ENCODE measurements at places on chromosomes 5 and 9.

- no peak for DNase-seq
Observed at GRCh38 chr5:57128325-57128724, 45.5 kb upstream of the GPBP1 start.

DNA sequence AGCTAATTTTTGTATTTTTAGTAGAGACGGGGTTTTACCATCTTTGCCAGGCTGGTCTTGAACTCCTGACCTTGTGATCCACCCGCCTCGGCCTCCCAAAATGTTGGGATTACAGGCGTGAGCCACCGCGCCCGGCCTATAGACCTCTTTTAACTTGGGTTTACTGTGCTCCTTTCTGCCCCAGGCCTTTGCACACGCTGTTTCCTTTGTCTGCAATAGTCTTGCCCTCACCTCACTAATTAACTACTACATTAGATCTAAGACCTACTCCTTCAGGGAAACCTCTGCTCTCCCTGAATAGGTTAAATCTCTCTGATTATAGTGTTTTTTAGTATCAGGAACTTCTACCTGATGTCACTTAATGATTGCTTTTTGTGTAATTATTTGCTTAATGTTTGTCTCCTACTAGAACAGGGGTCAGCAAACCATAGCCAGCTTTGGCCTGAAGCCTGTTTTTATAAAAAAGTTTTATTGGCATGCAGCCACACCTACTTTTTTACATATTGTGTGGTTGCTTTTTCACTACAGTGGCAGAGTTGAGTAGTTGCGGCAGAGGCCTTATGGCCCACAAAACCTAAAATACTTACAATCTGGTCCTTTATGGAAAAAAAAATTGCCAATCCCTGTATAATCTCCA lies 31.2 kb upstream of the TLE1 start:
- no peak for DNase-seq

DNA sequence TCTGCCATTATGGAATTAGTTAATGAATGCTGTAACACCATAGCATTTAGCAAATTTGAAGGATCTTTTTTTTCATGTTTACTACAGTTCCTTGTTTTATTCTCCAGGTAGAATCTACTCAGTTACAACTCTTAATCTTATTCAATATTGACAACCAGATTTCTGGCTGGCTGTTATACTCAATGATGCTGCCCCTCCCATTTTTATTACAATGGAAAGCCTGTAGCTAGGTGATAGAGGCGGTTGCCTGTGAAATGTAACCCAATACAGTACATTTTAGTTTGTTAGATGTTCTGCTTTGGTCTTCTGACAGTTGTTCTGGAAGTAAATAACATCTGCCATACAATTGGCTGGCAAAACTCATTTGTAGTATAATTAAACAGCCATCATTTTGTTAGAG lies 294.2 kb downstream of the DMRTA1 start:
- DNase-seq: no peak

DNA sequence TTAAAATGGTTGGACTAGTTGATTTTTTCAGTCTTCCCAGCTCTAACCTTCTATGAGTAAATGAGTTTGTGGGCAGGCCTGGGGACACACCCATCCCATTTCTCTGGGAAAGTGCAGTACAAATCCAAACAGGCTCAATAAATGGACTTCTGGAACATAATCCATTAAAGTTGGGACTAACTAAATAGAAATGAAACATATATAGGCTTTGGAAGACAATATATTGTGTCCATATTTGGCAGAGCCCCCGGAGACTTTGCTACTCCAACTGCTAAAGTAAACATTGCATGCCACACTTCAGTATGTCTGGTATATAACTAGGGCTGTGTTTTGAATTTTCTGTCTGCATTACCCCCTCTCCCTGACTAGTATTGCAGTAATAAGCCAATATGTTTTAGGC lies 191.4 kb upstream of the DAB2 start:
- no peak for DNase-seq

DNA sequence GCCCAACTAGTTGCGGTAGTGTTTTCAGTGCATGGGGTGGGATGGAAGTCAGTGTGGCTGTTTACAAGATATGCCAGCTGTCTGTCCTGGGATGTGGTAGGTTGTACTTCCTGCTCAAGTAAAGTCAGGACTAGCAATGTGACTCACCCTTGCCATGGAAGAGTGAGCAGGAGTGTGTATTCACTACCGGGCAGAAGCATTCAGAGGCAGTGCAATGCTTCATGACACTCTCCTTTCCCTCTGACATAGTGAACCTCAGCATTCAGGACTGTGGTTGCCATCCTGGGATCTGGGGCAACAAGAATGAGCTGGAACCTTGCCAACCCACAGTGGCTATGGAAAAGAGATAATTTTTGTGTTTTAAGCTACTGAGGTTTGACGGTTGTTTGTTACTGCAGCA lies 68.9 kb downstream of the BOD1 start:
- DNase-seq: no peak

DNA sequence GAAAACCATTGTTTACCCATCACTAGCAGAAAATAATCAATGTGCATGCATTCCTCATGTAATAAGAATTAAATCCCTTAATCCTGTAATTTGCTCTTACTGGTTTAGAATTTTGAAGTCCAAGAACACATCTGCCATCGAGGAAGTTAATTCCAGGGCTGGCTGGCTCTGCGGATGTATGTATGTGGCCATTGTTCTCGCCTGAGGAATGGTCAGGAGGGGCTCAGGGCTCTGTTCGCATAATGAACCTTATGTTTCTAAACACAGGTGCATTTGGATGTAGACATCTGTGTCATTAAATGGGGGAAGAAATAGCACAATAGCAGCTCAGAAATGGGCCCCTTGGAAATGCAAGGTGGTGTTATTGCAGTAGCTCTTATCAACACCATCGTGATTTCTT lies 148.6 kb upstream of the GAS1 start:
- no peak for DNase-seq

GRCh38 chr5:74560245-74560644 lies 80.3 kb downstream of the ENC1 start:
- DNase-seq: no peak

DNA sequence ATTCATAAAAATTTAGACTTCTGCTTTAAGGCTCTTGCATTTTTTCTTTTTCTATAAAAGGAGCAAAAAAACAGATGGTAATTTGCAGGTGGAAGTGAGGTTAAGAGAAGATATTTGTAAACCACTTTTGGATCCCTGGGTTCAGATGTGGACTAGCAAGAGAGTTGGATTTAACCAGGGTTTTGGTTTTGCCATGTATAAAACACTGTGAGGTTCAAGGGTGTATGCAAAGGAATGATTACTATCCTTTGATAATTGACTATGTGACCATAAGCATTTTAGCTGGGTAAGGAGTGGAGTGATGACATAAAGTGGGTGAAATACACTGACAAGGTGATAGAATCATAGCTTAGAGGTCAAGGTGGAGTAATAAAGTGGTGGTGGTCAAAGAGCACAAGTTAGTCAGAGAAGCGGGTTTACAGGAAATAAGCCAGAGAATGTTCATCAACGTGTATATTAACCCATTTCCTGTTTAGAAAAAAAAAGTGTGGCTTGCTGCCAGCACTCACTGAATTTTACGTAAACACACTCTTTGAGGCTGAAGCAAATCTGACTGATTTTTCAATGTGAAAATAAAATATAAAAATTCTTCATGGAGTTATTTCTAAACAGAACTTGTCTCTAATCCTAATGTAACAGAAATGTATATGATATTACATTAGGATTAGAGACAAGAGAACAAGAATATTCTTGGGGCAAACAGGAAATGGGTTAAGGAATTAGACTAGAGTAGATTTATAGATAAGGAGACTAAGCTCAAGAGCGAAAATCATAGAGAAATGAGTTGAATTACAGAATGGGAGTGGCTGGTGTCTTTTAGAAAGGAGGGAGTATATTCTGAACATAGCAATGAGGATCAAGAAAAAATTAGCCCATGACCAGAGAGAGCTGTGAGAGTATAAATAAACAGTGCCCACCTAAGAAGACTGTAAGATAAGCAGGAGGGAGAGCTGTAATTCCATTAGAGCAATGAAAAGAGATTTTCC lies 74.5 kb downstream of the CDKN2A start:
- no peak for DNase-seq

- DNase-seq: no peak
Observed at GRCh38 chr9:6894135-6894534, 136.4 kb downstream of the KDM4C start.

- peak; percentile 39 for DNase-seq
Observed at GRCh38 chr9:112655668-112656067, 62.2 kb downstream of the INIP start.

DNA sequence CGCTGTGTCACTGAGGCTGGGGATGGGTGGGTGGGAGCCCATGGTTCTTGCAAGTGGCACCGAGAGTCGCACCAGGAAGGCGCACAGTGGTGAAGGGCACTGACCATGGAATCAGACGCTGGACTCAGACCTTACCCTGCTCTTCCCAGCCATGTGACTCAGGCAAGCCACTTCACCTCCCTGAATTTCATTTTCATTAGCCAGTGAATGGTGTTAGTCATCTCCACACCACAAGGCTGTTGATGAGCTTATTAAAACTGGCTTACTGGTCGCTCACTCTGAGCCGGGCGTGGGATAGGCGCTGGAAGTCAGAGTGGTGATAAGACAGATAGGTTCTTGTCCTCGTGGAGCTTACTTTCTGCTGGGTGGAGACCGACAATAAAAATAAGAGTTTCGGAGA lies 25.1 kb downstream of the FGF18 start:
- DNase-seq: no peak

DNA sequence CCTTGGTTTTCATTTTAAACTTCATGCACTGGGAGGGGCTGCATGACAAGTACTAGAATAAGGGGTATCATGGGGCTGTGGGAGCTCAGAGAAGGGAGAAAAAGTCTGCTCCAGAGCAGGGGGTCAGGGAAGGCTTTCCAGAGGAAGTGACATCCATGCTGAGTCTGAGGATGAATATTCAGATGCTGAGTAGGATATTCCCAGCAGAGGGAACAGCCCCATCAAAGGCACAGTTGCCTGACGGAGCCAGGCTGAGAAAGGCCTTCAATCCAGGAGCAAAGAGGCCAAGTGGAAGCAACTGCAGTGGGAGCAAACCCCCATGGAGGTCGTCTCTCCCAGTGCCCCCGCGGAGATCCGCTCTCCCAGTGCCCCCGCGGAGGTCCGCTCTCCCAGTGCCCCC lies 4.4 kb downstream of the PFN3 start:
- DNase-seq: no peak

GRCh38 chr9:73152953-73153352 lies 1.3 kb downstream of the ANXA1 start:
- no peak for DNase-seq

DNA sequence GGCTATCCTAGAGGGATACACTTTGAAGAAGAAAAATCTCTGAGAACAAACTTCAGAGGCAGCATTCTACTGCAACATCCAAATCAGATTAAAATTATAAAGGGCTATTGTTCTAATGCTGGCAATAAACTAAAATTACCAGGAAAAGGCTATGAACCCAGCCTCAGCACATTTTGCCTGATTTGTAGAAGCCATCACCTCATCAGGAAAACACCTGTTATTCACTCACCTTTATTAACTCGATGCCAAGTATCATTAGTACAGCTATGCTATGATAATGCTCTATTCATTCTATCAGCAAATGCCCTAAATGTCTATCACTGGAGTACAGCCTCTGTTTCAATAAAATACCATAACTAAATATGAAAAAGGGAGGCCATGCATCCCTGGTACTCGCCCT lies 510.2 kb downstream of the RASEF start:
- no peak for DNase-seq

DNA sequence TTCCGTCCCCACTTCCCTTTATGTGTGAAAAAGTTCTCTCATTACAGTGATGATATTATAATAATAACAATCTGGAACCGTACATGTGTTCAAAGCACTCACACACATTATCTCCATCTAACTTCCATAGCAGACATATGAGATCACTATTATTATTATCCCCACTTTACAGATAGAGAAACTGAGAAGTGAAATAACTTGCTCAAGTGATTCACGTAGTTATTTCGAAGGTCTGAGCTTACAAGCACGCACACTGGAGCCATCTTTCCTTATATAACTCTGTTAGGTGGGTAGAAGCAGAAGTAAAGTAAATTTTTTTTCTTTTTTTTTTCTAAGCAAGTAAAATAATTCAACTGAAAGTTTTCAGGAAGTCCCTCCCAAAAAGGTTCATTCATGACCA lies 62.9 kb upstream of the PTGER4 start:
- no peak for DNase-seq

DNA sequence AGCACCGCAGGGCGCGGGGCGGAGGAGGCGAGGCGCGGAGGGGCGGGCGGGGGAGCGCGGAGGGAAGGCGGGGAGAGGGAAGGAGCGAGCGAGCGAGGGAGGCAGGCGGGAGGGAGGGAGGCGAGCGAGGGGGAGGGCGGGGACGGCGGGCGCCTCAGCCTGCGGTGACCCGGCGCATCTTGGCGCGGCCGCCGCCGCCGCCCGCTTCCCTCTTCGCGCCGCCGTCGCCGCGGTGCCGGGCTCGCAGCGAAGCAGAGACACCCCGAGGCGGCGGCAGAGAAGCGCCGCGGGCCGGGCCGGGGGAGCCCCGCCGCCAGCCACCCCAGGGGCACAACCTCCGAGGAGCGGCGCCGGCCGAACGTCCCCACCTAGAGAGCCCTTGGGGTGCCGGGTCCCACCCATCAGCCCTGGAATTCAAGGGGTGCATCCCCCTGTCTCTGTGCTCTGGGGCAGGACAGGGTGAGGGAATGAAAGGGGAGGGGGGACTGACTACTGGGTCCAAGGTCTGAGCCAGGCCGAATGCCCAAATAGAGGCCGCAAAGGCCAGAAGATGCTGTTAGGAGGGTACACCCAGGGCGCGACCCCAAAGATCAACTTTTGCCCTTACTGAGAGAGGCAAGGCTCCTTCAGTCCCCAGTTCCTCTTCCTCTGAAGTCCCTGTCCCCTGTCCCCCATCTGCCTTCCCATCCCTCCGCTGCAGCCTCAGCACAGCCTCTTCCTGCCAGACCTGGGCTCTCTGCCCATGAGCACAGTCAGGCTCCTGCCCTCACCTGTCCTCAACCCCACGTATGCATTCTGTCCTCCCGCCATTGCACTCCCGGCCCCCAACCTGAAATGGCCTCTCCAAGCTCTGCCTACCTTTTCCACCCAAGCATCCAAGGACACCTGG lies at the start of gene ADAMTS2:
ADAMTS2 (minus strand) TSS at position 29 of the 889 bp plus-strand sequence. CDS start 133 bp downstream, outside the sequence.
- DNase-seq: peak; percentile 73

- peak; percentile 97 for DNase-seq
Observed at GRCh38 chr9:121545875-121546423, 46.3 kb upstream of the GGTA1 start.

DNA sequence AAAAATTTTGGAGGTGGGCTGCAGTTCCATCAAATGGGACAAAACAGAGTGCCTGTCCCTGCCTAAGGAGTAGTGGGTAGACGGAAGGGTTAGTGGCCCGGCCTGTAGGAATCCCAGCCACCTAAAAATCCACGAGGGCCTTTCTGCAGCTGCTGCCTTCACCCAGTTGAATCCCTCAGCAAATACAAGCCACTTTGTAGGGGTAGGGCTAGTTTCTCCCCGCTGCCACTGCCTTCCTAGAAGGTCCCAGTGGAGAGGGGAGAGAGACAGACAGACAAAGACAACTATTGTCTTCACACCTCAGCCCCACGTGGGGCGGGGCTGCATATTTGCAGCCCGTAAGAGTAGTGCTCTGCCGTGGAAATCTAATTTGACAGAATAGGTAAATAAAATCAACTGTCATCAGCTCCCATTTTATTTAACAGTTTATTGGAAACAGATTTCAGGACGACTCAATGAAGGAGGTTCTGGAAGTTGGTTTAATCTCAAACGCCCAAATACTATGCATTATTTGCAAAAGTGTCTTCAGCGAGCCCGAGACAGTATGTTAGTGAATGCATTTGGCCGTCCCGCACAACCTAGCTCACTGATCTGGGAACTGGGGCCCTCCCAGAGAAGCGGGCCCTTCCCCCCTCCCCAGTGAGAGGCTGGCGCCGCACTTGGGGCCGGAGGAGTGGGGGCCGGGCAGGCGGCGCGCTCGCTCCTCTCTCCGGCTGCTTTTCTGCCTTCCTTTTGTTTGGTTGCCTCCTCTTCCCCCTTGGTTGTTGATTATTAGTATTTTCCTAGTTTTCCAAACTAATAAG lies 67.6 kb upstream of the TBCA start:
- peak; percentile 57 for DNase-seq
